ENCODE measurements at places on chromosomes 6 and 20.
A peak's percentile ranks its signal among the peaks of the same experiment; 100 is the strongest.

- no peak for DNase-seq
Measured at GRCh38 chr20:5156675-5157448, 30.1 kb downstream of the CDS2 start.

DNA sequence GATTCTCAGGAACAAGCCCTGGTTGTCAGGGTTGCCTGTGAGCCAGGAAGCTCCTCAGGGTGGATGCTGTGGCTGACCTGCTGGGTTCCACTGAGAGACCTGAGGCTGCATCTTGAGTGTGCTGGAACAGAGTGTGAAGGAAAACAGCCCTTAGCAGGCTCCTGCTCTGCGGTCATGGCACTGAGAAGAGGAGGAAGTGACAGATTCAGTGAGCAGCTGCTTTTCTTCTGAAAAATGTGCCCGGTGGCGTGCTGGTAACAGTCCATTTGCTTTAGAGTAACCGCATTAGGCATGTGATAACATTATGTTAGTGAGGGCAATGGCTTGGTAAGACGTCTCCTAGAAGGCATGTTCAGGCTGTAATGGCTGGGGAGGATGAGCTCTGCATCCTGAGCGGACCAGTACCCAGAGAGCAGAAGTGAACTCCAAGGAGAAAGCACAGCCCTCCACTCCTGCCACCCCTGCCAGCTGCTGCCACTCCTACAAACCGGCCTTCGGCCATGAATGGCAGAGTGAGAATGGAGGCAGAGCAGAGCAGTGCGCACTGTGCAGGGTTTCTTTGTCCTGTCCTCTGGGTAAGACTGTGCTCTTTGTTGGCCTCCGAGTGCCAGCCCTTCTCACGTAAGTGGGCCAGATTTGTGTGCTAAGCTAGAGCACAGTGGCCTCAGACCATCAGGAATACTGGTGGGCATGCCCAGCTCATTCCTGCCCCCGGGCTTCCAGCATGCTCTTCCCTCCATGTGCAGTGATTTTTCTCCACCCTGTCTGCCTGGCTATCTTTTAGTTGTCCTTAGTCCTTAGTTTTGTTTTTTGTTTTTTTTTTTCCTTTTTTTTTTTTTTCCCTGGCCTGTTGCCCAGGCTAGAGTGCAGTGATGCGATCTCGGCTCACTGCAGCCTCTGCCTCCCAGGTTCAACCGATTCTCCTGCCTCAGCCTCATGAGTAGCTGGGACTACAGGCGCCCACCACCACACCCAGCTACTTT is 98.1 kb upstream of the VSTM2L start:
- DNase-seq: no peak

DNA sequence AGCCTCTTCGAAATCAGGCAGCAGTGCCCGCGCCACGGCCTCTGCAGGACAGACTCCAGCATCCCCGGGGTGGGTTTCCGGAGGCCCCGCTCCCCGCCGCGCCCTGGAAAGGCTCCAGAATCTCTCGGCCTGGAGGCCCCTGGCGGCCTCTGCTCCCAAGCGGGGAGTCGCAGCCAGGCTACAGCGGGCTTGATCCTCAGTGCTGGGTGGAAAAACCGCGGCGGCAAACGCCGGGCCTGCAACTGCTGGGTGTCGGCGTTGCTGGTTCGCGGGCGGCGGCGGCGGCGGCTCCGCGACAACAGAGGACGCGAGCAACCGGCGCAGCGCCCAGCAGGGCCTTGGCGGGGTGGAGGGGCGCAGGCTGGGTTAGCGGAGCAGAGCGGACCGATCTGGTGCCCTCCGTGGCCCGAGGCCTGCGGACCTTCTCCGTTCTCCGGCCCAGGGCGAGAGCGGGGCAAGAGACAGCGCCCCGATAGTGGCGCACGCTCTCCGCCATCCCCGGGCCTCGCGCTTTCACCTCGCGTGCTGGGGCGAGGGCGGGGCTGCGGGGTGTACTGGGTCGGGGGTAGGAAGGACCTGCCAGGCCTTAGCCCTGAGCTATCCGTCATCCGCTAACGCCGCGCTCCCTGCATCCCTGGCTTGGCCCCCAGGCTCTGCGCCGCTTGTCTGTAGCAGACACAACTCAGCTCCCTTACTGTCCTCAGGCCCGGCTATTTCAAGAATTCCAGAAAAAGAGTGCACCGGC is 3.4 kb upstream of the ZNF292 start:
- peak; percentile 64 for DNase-seq

DNA sequence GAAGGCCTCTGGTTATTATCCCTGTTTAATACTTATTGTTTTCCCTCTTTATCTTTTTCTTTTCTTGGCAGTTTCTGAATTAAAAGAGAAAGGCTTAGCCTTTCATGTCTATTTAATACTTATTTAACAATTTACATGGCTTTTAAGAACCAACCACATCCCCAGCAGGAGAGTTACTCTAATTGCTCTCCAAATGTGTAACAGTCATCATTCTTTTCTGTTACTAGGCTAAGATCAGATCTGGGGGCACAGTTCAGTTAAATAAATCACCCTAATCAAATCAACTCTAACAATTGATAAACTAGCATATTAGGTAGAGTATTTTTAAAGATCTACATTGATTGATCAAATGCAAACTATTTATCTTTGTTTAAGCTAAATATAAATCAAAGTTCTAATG is 54.1 kb upstream of the NT5E start:
- DNase-seq: no peak

- no peak for DNase-seq
Measured at GRCh38 chr6:164756142-164756541, 553.3 kb downstream of the C6orf118 start.

DNA sequence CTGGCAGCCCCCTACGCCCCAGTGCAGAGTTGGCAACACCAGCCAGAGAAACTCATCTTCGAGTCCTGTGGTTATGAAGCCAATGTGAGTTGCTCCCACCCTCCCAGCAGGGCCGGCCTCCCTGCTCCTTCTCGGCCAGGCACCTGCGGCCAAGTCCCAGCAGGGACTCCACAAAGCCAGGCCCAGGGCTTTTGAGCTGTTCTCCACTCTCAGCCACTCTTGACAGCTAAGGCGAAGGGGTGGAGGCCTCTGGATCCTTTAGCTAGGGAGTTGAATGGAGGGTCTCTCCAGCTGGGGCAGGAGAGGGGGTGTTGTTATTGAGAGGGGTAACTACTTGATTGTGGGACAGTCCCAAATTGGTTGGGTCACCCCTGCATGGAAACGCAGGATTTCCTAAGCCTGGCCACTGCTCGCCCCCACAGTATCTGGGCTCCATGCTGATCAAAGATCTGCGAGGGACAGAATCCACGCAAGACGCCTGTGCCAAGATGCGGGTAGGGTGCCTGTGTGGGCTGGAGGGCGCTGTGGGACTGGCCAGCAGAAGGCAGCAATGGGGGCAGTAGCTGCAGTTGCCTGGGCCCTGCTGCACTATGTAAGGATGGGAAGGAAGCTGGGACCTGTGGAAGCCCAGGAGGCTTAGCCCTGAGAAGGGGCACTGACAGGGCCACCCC is 58.3 kb downstream of the TCP11 start:
- DNase-seq: no peak

GRCh38 chr20:35063168-35063567 is 29.4 kb downstream of the TRPC4AP start:
- no peak for DNase-seq

DNA sequence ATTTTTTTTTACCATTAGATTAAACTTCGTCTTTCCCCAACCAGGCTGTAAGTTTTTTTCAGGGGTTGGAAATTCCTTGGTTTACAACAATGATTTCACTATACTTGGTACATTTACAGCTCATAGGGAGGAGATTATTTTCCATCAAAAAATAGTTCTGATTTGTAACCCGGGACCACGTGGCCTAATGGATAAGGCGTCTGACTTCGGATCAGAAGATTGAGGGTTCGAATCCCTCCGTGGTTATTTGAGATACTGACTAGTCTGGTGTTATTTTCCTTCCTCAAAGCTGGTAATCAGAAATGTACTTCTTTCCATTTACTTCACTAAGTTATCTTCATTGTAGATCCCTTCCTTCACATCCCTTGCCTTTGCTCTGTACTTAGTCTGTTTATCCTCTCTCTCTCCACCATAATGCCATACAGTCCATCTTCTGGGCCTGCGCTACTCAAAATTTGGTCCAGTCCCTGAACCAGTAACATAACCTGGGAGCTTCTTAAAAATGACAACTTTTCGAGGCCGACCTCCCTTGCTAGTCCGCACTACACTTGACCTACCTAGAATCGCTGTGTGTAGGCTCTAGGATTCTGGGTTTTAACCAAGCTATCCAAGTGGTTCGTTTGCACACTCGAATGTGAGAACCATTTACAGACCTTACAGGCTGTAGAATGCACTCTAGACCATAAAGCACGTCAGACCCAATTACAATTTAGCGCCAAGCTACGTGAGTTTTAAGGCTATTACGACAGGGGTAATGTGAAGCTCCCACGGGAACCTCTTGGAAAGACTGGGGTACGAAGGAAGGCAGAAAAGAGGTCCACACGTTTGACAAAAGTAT is 42.1 kb upstream of the BTN3A2 start:
- peak; percentile 46 for DNase-seq

DNA sequence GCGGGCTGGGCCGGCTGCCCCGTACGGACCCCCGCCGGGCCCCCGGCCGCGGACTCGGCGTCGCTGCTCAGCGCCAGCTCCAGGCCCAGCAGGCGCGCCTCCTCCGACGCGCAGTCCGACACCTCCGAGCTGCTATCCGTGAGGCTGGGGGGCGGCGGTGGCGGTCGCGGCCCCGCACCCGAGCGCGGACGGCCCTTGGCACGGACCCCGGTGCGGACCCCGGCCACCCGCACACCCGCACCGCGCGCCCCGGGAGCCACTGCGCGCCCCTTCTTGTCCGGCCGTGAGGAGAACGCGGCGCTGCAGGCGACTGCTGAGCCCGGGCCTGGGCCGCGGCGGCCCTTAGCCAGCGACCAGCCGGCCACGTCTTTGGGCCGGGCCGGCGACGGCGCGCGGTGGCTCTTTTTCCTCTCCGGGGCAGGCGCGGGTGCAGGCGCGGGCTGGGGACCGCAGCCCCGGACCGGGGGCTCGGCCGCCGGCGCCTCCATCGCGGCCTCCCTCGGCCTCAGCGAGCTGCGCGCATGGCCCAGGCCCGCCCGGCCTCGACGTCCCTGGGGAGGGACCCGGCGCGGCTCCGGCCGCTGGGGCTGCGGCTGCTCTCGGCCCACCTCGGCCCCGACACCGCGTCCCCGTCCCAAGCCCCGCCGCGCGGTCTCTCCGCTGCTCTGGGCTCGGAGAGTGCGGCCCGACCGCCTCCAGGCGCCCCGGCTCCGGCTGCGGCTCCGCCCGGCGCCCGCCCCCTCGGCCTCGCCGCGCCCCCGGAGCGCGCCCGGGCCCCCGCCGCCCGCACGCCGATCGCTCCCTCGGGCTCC is 12.9 kb upstream of the TLDC2 start:
- DNase-seq: no peak

- no peak for DNase-seq
Measured at GRCh38 chr6:119768201-119768600, 418.6 kb upstream of the MAN1A1 start.

- no peak for DNase-seq
Measured at GRCh38 chr6:52718550-52718949, 44.7 kb downstream of the GSTA2 start.

DNA sequence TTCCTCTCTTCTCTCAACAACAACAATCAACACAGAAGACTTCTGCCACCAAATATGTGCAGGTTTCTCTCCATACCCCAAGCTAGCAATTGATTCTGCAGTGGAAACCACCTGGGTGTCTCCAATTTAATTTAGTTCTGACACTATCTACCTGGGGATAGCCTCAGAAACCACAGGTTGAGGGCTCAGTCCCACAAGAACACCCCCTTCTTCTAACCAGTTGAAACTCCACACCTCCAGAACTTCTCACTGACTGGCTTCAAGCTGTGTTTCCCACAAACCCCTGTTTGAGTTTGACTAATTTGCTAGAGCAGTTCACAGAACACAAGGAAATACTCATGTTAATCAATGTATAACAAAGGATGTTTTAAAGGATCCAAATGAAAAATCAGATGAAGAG is 52.5 kb upstream of the SPTLC3 start:
- DNase-seq: no peak

DNA sequence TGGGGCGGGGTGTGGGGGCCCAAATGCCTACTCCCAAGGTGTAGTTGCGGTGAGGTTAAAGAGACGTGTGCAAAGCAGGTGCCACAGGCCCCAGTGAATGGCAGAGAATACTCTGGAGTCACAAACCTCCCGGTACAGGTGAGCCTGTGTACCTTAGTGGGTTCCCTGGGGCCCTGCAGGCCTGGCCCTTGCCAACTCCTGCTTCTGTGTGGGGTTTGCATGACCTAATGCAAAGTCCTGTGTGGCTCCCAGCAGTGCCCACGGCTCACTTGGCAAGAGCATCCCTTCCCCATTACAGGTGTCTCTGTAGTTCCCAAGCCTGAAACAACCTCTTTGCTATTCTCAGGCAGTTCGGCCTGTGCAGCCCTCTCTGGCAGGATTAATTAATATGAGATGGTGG is 17.5 kb downstream of the SPDEF start:
- DNase-seq: no peak

DNA sequence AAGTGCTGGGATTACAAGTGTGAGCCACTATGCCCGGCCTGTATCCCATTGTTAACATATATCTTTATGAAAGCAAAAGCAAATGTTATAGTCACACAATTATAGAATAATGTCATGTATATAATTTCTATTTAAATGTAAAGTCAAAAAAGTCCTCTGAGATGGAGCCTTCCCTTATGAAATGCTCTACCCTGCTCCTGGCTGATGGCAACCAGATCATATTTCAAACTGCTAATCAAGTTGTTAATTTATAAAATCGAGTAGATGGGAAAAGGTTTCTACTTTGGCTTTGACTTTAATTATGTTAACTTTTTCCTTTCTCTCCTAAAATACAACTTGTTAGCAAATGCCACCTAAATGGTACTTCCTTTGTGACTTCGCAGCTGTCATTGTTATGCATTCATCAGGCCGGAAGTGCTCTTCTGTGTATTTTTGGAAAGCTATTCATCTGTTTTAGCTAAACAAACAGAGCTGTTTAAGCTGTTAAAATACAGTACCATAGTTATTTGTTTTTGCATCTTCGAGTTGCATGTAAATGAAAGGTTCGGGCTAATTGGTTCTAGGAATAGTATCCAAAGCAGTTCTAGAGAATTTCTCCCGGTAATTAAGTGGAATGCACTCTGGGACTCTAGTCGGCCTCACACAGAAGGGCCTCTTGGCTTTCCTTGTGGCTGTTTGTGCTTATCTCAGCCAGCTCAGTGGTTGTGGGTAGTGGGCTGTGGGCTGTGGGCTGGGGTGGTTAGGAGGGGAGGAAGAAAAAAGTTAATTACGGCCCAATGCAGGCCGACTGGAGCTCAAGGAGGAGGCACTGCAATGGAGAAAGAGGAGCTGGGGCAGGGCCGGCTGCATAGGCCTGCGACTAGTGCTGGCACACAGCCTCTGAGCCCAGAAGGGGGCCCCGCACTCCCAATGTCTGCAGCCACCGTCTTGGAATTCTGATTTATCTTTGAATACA is 34.8 kb downstream of the SLC35D3 start:
- DNase-seq: no peak

GRCh38 chr20:35820715-35821114 is 48.9 kb downstream of the PHF20 start:
- DNase-seq: no peak
